ENCODE measurements at places on chromosomes 4 and X.
A peak's percentile ranks its signal among the peaks of the same experiment; 100 is the strongest.

DNA sequence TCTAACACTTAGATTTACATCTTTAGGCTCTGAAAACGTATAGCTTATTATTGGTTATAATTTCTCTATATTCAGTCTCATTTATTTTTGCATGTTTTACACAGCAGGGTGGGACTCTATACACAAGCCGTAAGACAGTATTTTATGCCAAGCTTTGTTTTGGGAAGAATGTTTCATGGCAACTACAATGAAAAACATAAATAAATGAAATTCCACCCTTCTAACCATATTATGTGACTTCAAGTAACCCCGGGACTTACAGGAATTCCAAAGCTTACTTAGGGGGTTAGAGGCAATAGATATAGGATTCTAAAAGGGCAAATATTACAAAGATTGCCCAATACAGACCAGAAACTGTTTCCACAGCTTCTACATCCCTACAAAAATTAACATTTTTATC, 370.9 kb downstream of the PRR32 start:
- no peak for DNase-seq

DNA sequence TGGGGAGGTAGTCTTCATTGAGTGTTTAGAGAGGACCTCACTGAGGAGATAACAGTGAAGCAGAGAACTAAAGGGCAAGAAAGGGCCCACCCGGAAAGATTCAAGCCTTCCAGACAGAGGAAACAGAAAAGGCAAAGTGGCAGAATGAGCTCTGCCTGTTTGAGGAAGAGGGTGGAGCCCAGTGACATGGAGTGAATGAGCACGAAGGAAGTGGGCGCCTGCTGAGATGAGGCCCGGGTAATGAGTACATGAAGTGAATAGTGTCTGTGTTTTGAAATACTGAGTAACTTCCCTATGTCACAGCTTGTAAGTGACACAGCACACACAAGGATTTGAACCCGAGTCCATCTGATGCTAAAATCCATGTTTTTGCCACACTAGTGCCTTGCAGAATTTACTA, 32.5 kb upstream of the TLR2 start:
- no peak for DNase-seq

- no peak for DNase-seq
Observed at GRCh38 chrX:79094075-79094832, 50.2 kb upstream of the GPR174 start.

DNA sequence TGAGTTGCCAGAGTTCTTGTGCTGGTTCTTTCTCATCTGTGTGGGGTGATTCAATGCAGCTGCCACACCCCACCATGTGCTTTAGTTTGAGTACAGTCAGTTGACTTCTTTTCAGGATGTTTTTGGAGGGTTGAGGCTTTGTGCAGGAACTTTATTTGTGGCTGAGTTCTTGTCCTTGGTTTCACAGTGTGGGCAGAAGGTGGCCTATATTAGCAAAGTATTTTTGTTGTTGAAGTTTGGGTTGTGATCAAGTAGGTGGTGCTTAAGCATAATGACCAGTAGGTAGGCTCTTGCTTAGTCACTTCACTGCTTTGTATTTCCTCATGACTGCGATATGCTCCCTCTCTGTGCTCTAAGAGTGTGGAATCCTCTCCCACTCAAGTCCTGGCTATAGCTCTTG, 80.3 kb downstream of the ARHGAP24 start:
- DNase-seq: peak; percentile 22

GRCh38 chr4:42824278-42824977, 68.1 kb upstream of the GRXCR1 start:
- no peak for DNase-seq

GRCh38 chrX:115642311-115642710, 81.3 kb downstream of the PLS3 start:
- DNase-seq: no peak

DNA sequence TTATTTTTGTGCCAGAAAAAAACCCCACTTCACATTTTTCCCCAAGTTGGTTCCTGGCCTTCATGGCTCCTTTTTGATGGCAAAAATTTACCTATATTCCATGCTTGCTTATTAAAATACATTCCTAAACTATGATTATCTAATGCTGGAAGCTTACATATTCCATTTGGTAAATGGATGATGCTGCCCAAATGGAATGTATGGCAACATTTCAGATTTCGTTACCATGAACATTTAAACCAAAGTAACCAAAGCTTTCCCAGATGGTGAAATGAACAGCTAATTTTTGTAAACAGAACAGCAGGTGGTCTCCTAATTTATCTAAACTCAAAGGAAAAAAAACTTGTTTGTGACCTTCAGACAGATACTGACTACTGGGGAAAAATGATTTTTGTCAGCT, 110.8 kb upstream of the TEX13A start:
- peak; percentile 27 for DNase-seq

- DNase-seq: no peak
Observed at GRCh38 chr4:20904966-20905365, 204.7 kb downstream of the PACRGL start.

- no peak for DNase-seq
Observed at GRCh38 chrX:2262668-2263055, 238.1 kb downstream of the DHRSX start.

DNA sequence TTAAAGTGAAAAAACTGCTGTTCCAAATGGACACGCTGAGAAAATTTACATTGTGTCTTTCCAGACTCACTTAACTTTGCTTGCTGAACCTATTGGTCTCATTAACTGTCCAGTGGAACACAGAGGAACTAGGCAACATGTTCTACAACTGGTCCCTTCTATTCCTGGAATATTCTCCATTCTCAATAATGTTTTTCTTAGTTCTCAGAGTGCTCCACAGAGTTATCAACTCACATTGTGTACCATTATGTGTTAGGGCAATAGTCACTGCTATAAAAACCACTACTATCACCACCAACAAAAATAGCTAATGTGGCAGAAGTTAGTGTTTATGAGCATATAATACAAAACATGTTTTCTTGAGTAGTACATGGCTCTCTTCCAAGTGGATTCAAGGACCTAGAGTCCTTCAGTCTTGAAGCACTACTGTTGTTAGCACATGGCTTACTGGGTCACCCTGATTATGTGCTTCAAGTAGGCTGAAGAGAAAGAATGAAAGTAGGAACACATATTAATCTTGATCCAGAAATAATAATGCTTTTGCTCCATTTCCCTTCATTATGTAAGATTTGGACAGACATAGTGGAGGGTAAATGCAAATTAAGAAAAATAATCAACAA, 865.3 kb upstream of the HS3ST1 start:
- no peak for DNase-seq

GRCh38 chr4:154183264-154183663, 308.3 kb downstream of the DCHS2 start:
- no peak for DNase-seq

- DNase-seq: no peak
Observed at GRCh38 chr4:146478009-146478408, 43.7 kb downstream of the SLC10A7 start.

DNA sequence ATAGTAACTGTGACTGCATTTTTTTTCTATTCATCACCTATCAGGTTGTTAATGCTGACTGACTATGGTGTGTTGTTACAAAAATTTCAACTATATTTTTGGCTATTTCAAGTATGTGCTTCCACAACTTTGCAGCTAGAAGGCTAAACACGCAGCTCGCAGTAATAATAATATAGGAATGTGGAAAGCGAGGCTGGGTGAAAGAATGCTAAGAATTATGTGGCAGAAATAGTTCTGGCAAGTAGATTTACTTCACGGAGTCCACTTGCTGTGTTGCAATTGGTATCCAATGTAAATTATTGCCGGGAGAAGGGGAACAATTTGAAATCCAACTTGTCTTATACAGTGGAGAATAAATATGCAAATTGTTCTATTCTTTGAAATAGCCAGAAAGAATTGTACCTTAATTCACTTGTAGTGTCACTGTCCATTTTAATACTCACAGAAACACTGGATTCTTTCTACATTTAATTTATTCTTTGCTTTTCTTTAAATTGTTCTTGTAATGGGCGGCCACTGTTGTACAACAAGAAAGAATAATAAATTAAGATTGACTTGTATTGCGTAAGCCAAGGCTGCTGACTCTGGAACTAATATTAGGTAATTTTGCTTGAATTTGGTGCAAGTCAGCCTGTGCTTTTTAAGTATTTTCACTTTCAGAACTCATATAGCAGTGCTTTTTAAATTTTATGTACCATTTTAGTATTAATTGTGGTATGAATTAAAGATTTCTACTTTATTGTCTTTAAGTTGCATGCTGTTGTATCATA, 154.9 kb downstream of the FRMPD4 start:
- DNase-seq: no peak

GRCh38 chr4:123649645-123650391, 253.2 kb downstream of the SPRY1 start:
- peak; percentile 78 for DNase-seq

- DNase-seq: no peak
Observed at GRCh38 chrX:72027024-72027913, 104.4 kb downstream of the RTL5 start.

DNA sequence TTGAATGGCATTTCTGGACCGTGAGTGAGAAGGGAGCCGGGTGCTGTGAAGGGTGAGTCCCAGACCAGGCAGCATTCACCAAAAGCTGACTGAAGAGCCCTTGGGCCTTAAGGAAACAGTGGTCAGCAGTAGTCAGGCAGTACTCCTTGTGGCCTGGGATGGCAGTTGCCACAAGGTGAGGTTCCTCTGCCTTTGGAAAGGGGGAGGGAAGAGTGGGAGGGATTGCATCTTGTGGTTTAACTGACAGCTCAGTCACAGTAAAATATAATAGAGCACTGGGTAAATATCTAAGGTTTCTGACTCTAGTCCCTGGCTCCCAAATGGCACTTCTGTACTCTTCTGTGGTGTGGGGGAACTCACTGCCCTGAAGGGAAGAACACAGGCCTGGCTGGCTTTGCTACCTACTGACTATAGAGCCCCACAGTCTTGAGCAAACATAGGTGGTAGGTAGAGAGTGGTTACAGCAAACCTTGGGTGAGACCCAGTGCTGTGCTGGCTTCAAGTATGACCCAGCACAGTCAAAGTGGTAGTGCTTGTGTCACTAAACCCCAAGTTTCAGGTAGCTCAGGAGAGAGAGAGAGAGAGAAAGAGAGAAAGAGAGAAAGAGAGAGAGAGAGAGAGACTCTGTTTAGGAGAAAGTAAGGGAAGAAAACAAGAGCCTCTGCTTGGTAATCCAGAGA, 154.2 kb downstream of the TEX11 start:
- no peak for DNase-seq

DNA sequence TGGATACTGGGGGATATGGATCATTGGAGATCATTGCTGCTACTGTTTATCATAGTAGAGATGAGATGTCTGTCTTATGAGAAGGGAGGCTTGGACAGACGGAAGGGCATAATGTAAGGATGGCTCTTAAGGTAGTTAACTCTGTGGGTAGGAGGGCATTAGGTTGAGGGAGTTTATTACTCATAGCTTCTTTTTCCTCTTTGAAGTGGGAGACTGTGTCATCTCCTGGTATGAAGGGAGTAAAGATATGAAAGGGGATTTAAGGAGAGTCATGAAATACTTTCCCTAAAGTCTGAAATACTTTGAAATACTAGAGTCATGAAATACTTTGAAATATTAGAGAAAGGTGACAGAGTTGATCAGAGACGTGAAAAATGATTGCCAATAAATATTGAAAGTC, 255.5 kb upstream of the PITX2 start:
- DNase-seq: no peak

GRCh38 chr4:82638479-82638878, 76.7 kb upstream of the TMEM150C start:
- DNase-seq: no peak

DNA sequence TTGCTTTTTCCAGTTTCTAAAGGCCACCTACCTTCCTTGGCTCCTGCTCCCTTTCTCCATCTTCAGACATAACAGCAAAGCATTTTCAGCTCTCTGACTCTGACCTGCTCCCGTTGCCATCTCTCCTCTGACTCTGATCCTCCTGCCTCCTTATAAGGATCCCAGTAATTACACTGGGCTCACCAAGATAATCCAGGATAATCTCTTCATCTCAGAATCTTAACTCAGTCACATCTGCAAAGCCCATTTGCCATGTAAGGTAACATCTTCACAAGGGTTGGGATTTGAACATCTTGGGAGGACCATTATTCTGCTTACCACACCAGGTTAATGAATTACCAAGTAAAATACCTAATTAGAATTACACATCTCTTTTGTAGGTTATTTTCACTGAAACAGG, 41.3 kb upstream of the MAGED1 start:
- no peak for DNase-seq

DNA sequence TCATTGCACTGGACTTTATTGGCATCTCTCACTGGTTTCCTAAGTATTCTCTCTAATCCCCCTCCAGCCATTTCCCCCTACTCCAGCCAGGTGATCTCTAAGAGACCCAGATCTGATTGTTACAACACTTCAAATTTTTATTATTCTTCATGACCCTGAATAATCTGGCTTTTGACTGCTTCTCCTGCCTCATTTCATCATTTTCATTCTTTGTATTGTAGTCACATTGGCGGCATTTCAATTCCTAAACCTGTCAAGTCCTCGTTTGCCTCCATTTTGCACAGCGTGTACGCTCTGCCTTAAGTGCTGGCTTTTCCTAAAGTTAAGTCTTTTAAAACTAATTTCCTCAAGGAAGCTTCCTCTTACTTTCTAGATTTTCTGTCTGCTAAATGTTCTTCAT, 31.6 kb downstream of the UBE2K start:
- no peak for DNase-seq

DNA sequence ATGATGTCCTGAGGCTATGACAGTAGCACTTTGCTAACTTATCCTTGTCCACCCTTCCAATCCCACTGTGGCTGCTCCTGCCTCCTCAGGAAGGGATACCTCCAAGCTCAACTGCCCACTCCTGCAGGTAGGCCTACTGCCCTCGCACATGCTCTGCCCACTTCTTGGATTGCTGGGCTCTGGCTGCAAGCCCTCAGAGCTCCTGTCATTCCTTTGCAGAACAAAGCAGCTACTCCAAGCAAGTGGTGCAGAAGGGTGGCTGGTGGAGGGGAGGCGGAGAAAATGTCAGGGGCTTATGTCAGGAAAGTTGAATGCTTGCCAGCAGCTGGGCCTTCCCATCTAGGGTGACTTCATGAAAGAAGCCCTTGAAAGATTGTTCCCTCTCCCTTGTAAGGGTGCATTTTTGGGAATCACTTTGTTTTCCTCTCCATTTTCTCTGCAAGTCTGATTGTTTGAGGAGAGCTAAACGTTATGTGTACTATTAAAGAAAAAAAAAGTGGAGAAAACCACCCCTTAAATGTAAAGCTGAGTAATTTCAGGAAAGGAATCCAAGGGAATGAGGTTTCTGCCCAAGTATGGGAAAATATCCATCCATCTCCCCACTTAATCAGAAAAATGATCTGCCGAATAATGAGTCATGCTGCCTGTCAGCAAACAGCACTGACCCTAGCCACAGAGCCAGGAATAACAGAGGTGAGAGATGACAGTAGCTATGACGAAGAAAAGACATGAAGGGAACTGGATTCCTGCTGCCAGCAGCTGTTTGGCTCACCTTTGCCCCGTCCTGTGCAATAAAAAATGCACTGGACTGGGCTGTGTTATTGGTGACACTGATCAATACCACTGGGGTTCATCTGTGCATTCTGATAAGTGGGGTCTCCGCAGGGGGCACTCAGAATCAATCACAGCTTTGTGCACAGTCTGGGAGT, 102.0 kb downstream of the RTL5 start:
- DNase-seq: peak; percentile 73

GRCh38 chr4:53023677-53024299, 161.7 kb downstream of the RASL11B start:
- DNase-seq: no peak

Measured in stromal cell of bone marrow (primary cell).